ENCODE measurements at places on chromosomes 2 and 18. TPM values are rescaled to one million over a fixed set of nuclear protein-coding genes. Genes with fewer than 3 reads are reported as not detected.

Gene AMER3
- not detected for total RNA-seq

- peak; percentile 12 for DNase-seq
Observed at GRCh38 chr2:85930129-85931124, 41.6 kb upstream of the ST3GAL5 start.

GRCh38 chr2:238817891-238818290, 30.0 kb upstream of the TWIST2 start:
- no peak for DNase-seq

Gene BMP10
- total RNA-seq: not detected

DNA sequence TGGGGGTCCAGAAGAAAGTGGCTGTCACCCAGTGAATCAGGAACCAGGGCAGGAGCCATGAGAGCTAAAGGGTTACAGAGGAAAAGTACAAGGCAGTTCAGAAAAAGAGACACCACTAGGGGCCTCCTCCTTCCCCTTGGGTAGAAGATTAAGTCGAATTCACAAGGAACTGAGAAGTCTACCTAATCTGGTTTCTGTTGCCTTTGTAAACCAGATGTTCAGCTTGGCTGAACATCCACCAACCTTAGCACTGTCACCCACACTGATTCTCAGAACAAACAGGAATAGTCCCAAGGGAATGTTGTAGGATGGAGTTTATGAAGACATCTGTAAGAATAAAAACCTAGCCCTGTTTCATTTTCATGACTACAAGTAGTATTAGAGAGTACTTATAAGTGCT, 90.4 kb upstream of the NOSTRIN start:
- peak; percentile 52 for DNase-seq

GRCh38 chr18:31774962-31775361, 14.3 kb upstream of the SLC25A52 start:
- DNase-seq: no peak

DNA sequence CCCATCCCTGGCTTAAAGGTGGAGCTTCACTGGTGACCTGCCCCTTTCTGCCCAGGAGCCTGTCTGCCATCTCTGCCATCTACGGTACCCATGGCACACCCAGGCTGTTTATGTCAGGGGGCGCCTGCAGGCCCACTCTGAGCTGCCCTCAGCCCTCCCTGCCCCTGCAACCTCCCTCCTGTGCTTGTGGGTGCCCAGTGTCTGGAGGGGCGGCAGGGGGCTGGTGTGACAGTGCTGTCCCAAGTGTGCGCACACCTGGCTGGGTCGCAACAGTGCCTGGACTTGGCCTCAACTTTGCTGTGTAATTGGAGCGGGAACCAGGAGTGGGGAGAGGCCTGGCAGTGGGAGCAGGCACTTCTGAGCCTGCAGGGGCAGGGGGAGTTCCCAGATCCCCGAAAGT, 102.4 kb downstream of the ALMS1 start:
- no peak for DNase-seq

- DNase-seq: no peak
Observed at GRCh38 chr2:188726626-188727247, 247.4 kb upstream of the COL3A1 start.

Gene LRP1B
- total RNA-seq: 4.3 TPM

GRCh38 chr2:31404827-31405226, 9.7 kb downstream of the XDH start:
- no peak for DNase-seq

GRCh38 chr2:228023619-228024018, 152.2 kb downstream of the DAW1 start:
- peak; percentile 4 for DNase-seq

GRCh38 chr2:183123959-183124221, 353 bp upstream of the NUP35 start:
- DNase-seq: no peak

Gene ZNF396
- total RNA-seq: 6.0 TPM

DNA sequence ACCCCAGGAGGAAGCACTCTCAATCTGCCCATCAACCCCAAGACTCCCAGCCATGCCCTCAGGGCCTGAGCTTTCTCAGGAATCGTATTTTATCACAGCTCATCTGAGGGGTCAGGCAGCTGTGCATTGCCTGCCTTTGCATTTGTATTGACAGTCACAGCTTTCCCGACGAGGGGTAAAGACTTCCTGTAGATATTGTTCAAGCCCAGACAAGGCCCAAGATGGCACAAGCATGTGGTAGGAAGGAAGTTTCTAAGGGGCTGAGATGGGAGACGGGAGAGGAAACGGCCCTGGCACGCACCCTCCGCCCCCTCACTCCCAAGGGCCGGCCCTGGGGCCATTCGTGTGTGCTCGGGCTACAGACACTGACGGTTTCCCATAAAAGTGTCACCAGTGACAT, 34.2 kb upstream of the PRLH start:
- no peak for DNase-seq

GRCh38 chr2:220586980-220587530, 959.6 kb downstream of the SLC4A3 start:
- no peak for DNase-seq

DNA sequence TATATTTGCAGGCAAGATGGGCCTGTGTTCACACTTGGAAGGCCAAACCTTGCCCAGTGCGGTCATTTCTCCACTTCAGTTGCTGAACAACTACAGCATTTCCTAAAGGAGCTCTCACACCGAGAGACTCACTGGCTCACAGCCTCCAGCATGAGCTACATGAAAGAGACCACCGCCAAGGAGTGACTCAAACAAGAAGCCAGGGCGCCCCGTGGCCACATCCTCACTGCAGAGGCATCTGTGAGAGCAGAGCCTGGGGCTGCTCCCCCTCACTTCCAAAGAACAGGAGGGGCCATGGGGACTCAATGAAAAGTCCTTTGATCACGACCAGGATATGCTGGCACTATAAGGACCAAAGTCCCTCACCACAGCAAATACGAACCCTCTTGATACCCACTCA, 50.0 kb downstream of the TMEM163 start:
- DNase-seq: peak; percentile 57

Gene PDE11A
- total RNA-seq: 5.8 TPM

Gene UGT1A9
- total RNA-seq: 37.2 TPM

GRCh38 chr2:134189009-134189720, 64.7 kb upstream of the MGAT5 start:
- peak; percentile 91 for DNase-seq

GRCh38 chr2:30948130-30948529, 140.9 kb upstream of the CAPN13 start:
- peak; percentile 55 for DNase-seq

Gene ZFAND2B
- 18.4 TPM for total RNA-seq

DNA sequence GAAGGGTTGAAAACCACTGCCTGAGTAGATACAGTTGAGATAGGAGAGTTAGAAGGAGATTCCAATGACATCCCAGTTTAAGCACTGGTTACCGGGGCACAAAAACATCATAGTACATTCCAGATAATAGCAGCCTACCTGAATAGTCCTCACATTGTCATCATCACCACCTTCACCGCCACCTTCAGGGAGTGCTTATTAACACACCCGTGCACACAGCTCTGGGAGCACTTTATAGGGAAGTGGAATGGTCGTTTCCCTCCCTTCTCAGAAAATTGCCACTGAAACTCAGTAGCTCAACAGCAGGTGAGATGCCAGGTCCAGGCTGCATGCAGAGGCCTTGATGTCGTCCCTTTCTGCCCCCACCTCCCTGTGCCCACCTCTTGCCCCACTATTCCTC, 8.2 kb downstream of the SERPINB7 start:
- DNase-seq: no peak

GRCh38 chr2:41943159-41943558, 104.7 kb upstream of the PKDCC start:
- DNase-seq: no peak

Gene ATF2
- 77.8 TPM for total RNA-seq

DNA sequence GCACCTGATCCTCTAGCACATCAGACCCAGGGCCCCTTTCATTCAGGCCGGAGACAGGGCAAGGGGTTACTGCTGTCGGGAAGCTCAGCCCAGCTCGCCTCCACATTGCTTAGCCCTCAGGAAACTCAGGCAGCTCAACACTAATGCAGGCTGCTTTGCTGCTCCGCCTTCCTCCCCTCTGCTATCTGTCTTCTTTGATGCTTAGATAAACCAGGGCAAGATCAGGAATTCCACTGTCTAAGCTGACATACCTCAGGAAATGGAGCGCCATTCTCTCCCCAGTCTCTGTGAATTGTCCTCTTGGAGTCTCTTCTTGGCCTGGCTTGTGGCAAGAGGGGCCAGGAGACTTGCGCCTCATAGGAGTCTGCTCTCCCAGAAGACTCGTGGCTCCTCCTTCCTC, 25.5 kb upstream of the EXOC6B start:
- DNase-seq: no peak

Gene SLC25A12
- total RNA-seq: 17.9 TPM

Gene CD8A
- not detected for total RNA-seq

DNA sequence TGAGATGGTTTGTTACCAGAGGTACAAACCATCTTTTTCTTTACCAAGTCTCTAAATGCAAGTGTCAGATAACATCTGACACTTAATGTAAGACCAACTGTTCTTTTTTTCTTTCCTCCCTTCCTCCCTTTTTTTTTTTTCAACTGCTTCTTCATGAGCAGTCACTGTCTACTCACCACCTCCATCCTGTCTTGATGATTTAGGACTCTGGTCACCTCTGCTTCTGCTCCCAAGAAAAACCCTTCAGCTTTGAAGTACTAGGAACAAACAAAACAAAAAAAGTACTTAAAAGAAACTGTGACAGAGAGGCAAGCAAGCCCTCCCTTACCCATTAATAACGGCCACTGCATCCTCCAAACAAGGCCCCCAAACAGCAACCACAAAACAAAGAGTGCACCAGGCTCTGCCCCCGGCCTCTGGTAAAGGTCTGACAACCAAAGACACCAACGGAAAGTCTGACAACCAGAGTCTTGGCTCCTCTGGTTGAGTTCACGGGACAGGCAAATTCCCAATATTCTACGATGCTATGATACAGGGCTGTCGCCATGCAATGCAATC, 141.0 kb downstream of the ARL4C start:
- no peak for DNase-seq

Gene ALPG
- not detected for total RNA-seq

DNA sequence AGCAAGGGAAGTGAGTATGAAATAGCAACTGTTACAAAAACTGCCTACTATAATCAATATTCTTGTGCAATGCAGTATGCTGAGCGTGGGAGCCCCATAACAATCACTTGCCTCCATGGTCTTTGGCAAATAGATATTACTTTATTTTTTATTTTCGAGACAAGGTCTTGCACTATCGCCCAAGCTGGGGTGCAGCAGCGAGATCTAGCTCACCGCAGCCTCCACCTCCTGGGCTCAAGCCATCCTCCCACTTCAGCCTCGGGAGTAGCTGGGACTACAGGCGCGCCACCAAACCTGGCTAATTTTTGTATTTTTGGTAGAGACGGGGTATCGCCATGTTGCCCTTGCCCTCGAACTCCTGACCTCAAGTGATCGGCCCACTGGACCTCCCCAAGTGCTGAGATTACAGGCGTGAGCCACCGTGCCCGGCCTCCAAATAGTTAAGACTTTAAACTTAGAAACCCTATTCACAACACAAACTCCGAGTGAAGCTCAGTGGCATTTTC, 1.2 kb upstream of the CCNT2 start:
- no peak for DNase-seq

DNA sequence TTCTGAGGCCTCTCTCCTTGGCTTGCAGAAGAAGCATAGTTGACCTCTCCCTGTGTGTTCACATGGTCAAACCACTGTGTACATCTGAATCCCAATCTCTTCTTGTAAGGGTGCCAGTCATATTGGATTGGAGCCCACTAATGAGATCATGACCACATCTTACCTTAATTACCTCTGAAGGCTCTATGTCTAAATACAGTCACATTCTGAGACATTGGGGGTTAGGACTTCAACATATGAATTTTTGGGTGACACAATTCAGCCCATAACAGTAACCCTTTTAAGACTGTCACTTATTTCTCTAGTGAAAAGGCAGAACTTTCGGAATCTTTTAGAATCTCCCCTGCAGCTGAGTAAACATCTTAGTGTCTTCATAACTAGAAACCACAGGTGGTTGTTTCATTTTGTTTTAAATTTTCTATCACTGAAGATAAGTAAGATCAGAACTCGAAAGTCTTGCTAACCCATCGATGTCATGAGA, 33.3 kb downstream of the BMP10 start:
- peak; percentile 30 for DNase-seq

Gene SERPINB3
- total RNA-seq: 1.9 TPM

- DNase-seq: peak; percentile 46
Observed at GRCh38 chr2:199922856-199923255, 11.8 kb downstream of the C2orf69 start.

DNA sequence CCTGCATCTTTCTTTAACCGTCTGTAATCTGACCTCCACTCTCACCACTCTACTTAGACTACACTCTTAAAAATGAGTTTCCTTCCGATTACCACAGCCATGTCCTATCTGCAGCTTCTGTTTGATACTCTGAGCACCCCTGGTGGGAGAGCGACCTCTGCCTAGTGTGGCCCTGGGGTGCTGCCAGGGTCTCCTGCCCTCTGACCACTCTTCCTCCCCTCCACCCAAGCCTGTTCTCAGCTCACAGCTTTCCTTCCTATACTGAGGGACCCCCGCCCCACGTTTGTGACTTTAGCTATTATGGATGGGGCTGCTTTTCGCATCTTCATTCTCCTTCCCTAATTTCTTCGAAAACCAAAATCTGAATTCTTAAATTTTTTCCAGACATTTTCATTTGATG, 132.7 kb downstream of the KCTD1 start:
- DNase-seq: no peak

Gene SANBR
- total RNA-seq: 14.6 TPM

GRCh38 chr2:205957452-205958154, 128.4 kb downstream of the INO80D start:
- DNase-seq: no peak

- no peak for DNase-seq
Observed at GRCh38 chr2:113083296-113083695, 15.5 kb downstream of the IL1F10 start.

GRCh38 chr2:23235736-23236135, 149.2 kb upstream of the KLHL29 start:
- DNase-seq: no peak

DNA sequence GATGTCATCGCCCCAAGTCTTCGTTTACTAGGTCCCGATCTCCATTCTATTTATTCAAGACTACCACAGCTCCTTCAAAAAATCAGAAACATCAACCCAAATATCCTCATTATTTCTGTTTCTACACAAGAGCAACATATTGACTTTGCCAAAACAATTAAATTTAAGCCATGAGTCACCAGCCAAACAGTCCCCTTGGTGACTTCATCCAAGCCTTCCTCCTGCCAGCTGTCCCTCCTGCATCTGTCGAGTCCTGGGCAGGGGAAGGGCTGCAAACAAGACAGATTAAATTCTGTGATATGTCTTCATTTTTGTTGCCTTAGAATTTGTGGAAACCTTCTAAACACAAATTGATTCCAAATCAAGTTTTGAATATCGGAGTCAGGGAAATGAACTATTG, 110.3 kb downstream of the SP3 start:
- peak; percentile 35 for DNase-seq

- no peak for DNase-seq
Observed at GRCh38 chr18:56112013-56112749, 524.2 kb upstream of the TCF4 start.

Data from renal cortical epithelial cell (primary cell).